ENCODE measurements at places on chromosomes 6 and 20.

DNA sequence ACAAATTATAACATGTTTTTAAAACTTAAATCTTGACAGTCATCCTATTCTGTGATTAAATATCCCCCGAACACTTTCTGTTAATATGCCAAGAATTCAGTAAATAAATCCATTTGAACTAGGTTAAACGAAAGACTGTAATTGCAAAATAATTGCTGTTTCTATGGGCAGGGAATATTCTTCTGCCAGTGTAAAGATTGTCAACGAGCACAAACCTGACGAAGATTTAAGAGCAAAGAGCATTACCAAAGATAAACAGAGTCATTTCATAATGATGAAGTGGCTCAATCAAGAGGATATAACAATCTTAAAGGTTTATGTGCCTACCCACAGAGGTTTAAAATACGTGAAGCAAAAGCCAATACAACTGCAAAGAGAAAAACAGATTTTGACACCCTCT, 76.3 kb upstream of the ADGRG6 start:
- no peak for DNase-seq

- DNase-seq, result no peak
These were observed 21.9 kb upstream of the SH3BGRL2 start for GRCh38 chr6:79609225-79609595.

- no peak for DNase-seq
These were observed 103.0 kb downstream of the ZNF217 start for GRCh38 chr20:53490620-53491019.

DNA sequence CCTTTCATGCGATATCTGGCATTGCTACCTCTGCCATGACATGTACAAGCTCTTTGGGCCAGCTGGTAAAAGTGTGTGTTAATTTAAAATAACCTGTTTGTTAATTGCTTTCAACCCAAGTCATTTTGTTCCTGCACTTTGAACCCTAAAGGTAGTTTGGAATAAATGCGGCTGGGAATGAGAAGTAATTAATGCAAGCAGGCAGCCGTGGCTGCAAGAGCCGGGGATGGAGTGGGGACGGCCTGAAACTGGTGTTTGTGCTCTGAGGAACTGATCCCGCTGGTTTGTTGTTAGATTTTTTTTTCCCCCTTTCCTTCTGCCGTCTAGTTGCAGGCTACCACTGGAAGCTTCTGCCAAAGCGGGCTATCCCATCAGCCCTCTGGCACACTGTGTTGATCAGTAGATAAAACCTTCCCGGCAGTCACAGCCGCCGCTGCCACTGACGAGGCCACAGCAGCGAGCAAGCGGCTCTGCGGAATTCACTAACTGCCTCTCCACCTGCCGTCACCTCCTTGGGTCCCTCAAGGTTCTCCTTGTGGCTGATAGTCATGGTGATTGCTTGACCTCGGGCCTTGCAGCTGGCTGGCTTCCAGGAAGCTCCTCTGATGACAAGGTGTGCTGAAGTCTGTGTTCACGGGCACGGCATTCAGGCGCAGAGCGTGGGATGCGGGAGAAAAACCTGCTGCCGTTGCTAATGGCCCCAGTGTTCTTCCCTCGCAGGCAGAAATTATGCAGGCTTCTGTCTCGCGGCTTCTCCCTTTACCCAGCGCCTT, 315.9 kb downstream of the TFAP2A start:
- no peak for DNase-seq

GRCh38 chr20:57277398-57278105, 11.1 kb upstream of the BMP7 start:
- no peak for DNase-seq

DNA sequence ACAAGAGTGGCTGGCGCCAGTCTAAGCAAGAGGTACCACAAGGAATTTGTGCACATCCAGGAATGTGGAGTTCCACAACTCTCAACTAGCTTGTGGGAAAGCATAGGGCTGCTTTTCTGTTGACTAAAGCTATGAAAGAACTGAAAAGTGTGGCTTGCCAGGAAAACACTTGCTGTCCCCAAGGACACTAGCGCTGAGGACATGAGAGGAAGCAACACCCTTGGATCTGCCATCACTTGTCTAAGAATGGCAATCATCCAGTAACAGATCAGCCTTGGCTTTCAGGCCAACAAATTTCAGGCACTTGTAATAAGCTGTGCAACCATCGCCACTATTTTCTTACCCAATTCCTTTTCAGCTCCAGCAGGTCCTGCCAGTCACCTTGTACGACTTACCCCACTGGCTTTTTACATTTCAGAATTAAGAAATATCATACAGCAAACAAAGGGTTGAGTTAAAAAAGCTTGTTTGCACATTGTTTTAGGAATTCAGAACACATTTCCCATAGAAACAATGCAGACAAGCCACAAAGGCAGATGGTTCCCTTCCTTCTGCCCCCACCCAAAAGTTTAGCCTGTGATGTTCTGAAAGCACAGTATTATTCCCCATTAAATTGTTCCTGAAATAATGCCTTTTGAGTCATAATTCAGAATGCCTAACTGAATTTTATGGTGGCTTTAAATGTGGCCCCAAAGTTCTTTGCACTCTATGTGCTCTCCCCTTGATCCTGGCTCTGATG, 57.9 kb upstream of the SSTR4 start:
- no peak for DNase-seq

Data from activated CD8-positive, alpha-beta memory T cell treated with anti-CD3 and anti-CD28 coated beads for 1 hour (primary cell).